ENCODE measurements at places on chromosomes 16 and 17.
A peak's percentile ranks its signal among the peaks of the same experiment; 100 is the strongest.

- DNase-seq: no peak
These were observed 87.4 kb upstream of the NKD1 start for GRCh38 chr16:50460538-50461399.

DNA sequence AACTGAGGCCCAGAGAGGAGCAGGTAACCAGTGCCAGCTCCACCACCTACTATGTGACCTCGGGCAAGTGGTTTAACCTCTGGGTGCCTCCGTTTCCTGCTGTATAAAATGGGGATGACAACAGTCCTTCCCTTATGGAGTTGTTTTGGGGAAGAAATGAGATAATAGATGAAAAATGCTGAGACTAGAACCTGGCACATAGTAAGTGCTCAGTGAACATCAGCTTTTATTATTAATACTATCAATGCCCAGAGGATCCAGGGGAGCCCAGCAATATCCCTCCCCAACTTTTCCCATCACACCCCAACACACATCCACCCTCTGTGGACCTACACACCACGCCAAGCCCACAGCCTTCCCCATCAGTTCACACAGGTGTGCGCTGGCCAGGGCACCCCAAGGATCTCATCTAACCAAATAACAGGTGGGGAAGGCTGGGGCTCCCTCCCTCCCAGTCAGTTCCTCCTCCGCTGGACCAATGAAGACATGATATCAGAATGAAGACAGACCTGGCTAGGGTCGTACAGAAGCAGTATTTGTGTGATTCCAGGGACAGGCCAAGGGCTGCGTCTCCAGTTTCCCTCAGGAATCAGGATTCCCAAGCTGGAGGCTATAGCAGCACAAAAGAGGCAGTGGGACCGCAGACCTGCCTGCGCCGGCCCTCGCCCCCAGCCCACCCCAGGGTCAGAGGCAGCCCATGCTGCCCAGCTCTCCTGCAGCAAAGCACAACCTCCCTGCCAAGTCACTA, 1.8 kb downstream of the ATP2A3 start:
- DNase-seq: no peak

DNA sequence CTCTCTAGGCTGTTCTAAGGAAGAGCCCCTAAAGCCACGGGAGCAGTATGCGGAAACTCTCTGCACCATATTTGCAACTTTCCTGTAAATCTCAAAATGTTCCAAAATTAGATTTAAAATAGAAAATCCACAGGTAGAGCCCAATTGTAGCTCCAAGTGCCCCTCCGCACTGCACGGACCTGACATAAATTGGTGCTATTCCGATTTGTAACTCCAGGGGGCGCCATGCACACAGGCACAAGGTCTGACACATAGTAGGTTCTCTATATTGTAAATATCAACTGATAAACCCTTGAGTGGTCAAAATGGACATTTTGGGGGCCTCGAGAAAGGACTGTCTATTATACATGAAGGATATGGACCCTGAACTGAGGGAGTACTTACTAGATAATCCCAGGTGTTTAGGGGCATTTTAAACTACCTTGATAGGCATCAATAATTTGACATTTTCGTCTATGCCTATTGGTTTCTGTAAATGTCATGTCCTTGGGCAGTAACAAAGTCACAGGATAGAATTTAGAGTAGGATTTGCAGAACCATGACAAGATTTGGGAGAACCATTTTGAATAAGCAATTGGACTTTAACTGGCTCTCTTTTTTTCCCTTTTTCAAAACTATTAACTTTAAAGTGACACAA, 36.6 kb upstream of the TMEM132E start:
- DNase-seq: no peak

- no peak for DNase-seq
These were observed 10.8 kb downstream of the NUPR1 start for GRCh38 chr16:28527985-28528384.

GRCh38 chr16:72198021-72198711, 26.2 kb upstream of the PMFBP1 start:
- peak; percentile 71 for DNase-seq

- DNase-seq: peak; percentile 35
These were observed 24.6 kb downstream of the NECAB2 start for GRCh38 chr16:83992624-83993023.

- no peak for DNase-seq
These were observed 20.9 kb upstream of the SOX9 start for GRCh38 chr17:72099919-72100318.

- no peak for DNase-seq
These were observed 443.6 kb downstream of the WWOX start for GRCh38 chr16:78543023-78543422.

DNA sequence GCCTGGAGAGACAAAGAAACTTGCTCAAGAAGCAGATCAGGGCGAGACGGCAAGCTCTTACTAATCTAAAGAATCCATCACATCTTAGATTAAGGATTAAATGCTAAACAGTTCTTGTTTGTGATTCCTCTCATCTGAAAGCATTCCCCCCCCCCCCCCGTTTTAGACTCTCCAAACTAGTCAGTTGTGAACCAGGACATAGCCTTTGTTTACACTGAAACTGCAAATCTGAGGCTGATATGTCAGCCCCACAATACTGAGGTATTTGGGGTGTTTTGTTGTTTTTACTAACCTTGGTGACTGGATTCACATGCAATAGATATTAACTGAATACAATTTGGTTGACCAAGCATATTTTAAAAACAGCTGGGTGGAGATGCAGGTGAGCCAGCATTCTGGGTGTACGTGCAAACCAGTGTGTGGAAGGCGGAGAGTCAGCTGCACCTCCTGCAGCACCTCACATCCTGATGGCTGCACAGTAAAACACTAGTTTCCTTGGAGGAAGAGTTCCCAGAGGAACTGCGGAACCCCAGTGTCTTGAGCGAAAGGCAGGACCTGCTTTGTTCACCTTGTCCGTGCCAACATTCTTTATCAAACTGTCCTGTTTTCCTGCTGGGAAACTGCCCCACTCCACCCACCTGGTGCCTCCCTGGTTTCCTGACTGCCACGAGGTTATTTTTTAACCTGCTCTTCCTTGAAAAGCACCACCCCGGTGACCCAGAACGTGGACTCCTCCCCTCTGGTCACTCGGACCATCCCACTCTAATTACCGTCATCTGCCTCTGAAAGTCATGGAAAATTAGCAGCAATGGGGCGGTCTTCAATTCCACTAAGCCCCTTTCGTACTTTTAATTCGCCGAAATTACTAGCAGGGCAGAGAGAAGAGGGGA, 1.2 kb upstream of the YPEL2 start:
- no peak for DNase-seq

DNA sequence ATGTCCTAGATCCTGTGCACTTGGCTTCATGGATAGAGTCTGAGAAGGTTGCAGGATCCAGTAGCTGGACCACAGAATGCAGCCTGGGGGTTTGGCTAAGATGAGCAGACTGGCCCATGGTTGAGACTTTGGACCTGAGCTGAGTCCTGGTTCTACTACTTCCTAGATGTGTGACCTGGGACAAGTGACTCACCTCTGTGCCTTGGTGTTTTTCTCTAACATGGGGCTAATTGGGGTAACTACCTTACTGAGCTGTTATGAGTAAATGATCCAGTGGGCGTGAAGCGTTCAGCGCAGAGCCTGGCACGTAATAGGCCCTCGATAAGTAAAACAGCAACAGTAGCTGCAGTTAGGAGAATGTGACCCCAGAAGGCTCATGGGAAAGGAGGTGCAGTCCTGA, 38.8 kb downstream of the SNX20 start:
- DNase-seq: no peak

DNA sequence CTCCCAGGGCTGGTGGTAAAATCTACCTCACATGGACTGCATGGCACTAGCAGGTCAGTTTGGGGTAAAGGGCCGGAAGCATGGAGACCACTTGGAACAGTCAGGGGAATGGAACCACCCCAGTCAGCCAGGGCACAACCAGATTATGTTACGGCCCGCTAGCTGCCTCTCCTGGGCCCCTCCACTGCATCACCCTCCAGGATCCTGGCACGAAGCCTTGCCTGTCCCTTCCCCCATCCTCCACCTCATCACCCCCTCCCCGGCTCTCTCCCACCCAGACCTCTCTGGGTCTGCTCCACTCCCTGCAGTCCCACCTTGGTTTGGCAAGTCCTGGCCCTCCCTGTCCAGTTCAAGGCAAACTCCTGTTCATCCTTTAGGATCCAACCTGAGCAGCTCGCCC, 91.7 kb downstream of the CLEC16A start:
- no peak for DNase-seq

- DNase-seq: no peak
These were observed 1.5 kb upstream of the CPNE7 start for GRCh38 chr16:89573826-89574680.

GRCh38 chr17:64787255-64787920, 125.3 kb upstream of the SMURF2 start:
- DNase-seq: no peak

DNA sequence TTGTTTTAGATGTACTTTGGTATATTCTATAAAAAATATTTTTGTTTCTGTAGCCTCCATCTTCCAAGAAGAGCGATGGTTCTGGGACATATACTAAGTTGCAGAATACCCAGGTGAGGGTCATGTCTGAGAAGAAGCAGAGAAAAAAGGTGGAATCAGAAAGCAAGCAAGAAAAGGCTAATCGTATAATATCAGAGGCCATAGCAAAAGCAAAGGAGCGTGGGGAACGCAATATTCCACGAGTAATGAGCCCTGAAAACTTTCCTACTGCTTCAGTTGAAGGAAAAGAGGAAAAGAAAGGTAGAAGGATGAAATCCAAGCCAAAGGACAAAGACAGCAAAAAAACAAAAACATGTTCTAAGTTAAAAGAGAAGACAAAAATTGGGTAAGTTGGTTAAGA, 154.6 kb downstream of the CHD9 start:
- no peak for DNase-seq

GRCh38 chr16:83212301-83212841, 585.6 kb downstream of the CDH13 start:
- DNase-seq: no peak

- DNase-seq: no peak
These were observed 15.4 kb downstream of the SLC46A1 start for GRCh38 chr17:28390563-28390962.

DNA sequence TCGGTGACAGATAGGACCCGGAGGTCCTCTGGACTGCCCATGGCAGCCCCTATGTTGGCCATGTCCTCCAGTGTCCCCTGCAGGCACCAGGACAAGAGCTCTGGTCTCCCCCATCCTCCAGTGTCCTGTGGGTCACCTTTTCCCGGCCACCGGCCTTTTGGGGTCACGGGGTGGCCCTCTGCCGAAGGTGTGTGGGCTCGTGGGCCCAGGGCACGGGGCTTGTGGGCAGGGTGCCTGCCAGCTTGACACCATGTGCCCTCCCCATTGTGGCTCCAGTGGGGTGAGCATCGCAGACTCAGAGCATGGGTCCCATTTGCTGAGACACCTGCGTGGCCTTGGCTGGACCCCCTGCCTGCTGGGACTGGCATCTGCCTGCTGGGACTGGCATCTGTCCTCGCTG, 18.1 kb downstream of the GSE1 start:
- no peak for DNase-seq

GRCh38 chr16:31868691-31869167, 4.9 kb upstream of the ZNF267 start:
- no peak for DNase-seq

- no peak for DNase-seq
These were observed 2.1 kb upstream of the TOM1L1 start for GRCh38 chr17:54898576-54898975.

GRCh38 chr16:76381096-76381495, 103.9 kb downstream of the CNTNAP4 start:
- no peak for DNase-seq

DNA sequence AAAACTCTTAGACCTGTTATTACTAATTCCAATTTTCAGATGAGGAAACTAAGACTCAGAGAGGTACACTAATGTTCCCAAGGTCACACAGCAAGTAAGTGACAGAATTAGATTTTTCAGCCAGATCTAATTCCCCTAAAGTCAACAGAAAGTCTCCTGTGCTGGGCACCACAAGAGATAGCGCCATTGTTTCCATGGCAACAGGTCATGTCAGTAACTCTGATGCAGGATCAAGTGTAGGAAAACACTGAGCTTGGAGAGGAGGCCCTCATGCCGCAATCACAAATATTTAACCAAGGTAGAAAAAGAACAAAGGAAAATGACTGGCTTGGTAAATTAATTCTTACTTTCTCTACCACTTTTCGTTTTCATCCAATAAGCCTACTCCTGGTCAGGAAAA, 166.0 kb upstream of the CDH13 start:
- no peak for DNase-seq

GRCh38 chr17:59311051-59311468, 20.4 kb upstream of the YPEL2 start:
- no peak for DNase-seq

GRCh38 chr16:30756781-30757100, 5.1 kb downstream of the CFAP119 start:
- DNase-seq: no peak

- DNase-seq: no peak
These were observed 60.8 kb upstream of the CORO6 start for GRCh38 chr17:29683481-29683880.

- no peak for DNase-seq
These were observed 47.7 kb upstream of the LCMT1 start for GRCh38 chr16:25063865-25064264.

GRCh38 chr17:20116683-20117309, 107.6 kb downstream of the SPECC1 start:
- DNase-seq: no peak

DNA sequence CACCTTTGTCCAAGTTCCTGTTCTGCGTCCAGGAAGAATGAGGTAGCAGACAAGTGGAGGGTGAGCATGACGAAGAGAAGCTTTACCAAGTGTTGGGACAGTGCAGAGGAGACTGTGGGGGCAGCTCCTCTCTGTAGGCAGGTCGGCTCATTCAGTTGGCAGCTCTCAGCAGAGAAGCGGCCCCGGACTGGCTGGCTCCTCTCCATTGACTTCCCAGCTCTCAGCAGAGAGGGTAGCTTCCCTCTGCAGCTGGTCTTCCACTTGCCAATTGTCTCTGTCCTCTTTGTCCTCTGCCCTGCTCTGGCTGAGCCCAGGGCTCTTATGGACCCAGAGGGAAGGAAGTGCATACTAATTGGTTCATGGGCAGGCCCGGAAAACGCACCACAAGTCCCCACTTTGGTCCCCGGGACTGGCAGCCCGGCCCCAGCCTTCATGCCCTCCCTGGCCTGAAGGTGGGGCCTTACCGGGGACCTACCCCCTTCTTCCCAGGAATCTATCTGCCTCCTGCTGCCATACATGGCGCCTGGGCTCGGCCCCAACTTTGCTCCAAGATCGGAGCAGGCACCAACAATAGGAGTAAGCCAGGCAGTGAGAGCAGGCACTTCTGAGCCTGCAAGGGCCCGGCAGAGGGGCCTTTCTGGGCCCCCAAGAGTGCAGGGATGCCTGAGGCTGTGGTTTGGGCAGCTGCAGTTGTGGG, 10.1 kb downstream of the KCTD5 start:
- no peak for DNase-seq

GRCh38 chr17:31787857-31788570, 71.0 kb downstream of the COPRS start:
- peak; percentile 49 for DNase-seq

- DNase-seq: no peak
These were observed 56.2 kb upstream of the DNAJA2 start for GRCh38 chr16:47029724-47030123.

- no peak for DNase-seq
These were observed 224.5 kb downstream of the ZNF423 start for GRCh38 chr16:49631187-49632041.
